ENCODE measurements at places on chromosomes 2 and 18. TPM values are rescaled to one million over a fixed set of nuclear protein-coding genes. Genes with fewer than 3 reads are reported as not detected.

The STK36 gene
- total RNA-seq, result 10.2 TPM

The UGT1A1 gene
- not detected for total RNA-seq

The EFR3B gene
- total RNA-seq, result 0.47 TPM

The EN1 gene
- 5.7 TPM for total RNA-seq

The TMEM247 gene
- total RNA-seq, result not detected

The CLHC1 gene
- total RNA-seq, result 0.43 TPM

The HES6 gene
- 1.6 TPM for total RNA-seq
